Pons (tissue), 1 donor: ENCODE measurements at places on chromosomes 3 and 15.

GRCh38 chr3:179541596-179541995 is 21.1 kb upstream of the ACTL6A start:
- no peak for DNase-seq

DNA sequence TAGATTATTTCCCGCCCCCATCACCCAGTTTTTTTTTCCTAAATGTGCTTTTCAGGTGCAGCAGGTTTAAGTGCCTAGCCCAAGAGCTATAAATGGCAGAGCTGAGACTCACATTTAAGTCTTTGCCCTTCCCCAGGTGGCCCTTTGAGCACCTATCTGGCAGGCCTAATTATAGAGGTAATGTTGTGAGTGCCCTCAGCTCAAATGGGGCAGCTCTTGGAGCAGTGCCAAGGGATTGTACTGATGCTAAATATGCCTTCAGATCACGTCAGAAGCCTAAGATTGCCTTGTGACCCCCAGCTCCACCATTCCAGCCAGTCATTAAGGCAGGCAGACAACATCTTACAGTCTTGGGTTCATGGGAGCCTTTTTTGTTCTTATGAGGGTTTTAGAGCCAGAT is 159.5 kb downstream of the RPLP1 start:
- no peak for DNase-seq

- no peak for DNase-seq
Observed at GRCh38 chr15:93305306-93305705, 216.3 kb upstream of the RGMA start.

DNA sequence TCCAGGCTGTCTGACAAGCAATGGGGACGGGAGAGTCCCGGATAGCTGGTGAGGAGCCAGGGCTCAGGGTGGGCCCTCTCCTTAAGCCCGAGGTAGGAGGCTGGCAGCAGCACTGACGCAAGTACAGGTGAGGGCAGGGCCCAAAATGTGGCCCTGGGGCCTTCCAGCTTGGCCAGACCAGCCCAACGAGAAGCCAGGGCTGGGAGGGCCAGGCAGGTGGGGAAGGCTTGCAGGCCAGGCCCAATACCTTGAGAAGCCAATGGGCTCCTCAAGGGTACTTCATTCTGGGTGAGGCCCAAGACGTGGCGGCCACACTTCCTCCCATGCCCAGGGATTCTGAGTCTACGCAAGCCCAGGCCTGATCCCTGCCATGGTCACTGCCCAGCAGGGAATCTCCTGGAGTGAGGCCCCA is 37.2 kb downstream of the AMOTL2 start:
- no peak for DNase-seq

DNA sequence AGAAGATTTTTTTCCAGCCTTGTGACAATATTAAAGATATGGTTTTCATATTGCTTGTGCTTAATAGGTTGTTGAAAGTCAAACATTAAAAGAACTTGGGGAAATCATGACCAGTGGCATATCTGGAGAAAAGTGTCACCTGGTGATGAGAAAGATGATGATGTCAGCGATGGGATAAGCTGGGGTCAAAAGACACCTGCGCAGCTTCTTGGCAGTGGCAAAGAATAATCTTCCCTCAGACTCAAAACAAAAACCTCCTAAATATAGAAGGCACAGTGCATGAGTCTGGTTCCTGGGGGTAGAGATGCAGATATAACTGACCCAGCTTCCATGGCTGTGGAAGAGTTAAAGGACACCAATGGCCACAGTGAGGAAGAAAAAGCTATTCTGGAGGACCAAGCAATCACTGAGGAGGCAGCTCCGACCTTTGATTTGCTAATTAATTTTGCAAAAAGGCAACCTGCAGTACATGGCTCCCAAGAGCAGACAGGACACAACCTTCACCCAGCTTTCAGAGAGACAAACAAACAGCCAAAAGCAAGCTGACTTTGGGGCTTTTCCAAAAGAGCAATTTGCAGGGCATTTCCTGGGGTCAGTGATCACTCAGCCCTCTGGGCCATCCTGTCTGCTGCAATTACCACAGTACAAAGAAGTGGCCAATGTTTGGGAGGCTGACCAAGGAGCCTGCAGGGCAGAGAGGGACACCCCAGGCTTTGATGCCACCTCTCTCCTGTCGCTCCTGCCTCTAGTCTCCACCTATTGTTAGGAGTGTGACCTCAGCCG is 17.6 kb upstream of the SEMA5B start:
- DNase-seq, result no peak

DNA sequence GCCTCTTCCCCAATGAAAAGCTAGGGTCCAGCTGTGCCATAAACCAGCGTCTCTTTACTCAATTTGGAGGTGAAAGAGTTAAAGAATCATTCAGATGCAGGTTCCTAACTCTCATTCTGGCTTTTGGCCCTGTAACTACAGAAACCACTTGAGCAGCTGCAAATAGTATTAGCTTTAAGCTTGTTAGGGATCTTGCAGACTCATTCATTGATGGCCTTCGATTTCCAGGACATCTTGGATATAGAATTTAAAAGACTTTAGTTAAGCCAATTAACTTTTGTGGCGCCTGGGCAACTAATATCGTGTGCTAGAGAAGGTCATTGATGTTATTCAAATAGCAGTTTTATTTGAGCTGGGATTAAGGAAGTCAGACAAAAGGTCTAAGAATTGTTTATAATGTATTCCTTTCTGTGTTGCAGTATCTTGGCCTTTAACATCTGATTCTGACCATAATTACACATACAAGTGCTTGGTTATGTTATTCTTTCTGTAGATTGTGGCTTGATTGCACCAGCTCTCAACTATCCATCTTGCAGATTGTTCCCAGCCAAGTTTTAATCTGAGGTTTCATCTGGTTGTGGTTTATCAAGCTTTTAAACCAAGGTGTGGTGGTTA is 185.3 kb downstream of the CACNA2D3 start:
- DNase-seq, result no peak

- DNase-seq, result no peak
Observed at GRCh38 chr3:13003608-13004007, 69.6 kb downstream of the IQSEC1 start.

GRCh38 chr3:25441234-25441856 is 13.3 kb downstream of the RARB start:
- no peak for DNase-seq

DNA sequence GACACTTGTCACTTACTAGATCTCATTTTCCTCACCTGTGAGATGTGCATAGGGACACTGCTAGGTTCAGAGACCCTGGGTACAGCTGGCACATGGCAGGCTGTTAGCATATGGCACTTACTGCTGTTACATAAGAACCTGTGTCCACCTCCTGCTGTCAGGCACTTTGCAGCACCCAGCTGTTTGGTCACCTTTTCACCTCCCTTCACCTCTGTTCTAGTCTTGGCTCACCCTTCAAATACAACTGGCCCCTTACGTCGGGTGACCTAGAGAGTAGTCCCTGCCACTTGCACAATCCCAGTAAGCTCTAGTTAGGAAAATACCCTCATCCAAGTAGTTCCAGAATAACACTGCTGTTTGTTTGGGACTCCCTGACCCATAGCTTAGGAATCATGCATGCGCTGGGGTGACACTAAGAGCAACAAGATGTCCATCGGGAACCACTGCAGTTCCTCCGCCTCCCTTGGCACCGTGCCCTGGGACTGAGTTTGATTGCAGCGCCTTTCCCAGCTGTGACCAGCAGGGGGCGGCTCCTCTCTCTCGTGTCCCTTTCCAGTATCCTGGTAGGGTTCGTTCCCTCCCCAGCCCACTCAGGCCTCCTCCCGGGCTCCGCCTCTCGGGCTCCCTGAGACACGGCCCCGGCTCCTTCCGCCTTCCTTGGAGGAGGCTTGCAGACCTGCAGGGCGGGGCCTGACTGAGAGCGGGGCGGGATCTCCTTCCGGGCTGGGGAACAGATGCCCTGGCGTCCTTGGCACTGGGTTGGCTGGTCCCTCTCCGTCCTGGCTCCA is 78.6 kb downstream of the ABHD5 start:
- peak; percentile 85 for DNase-seq

DNA sequence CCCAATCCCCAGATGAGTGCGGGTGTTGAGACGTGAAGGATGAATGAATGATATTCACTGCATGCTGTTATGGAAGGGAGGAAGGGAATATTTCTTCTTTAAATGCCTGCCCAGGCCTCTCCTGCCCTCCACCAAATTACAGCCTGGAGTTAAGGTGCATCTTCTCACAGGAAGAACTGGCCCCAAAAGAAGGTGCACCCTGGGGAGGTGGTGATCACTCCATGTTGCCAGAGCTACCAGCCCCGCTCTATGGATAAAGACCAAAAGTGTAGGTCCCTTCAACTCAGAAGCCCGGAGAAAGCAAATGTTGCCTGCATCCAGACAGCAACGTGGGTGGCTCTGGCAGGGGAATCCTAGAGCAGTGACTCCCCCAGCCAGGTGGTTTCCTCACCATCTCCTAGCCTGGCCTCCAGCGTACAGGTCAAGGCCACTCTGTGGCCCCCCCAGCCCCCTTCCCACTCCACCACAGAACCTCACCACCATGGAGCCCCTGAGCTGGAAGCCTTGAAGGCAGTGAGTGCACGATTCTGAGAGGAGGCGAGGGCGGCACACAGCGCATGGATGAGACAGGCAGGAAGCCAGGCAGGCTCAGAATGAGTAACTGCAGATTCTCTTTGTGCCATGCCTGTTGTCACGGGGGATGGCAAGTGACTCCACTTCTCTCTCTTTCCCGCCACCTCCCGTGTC is 3.5 kb upstream of the VIPR1 start:
- DNase-seq, result no peak

- peak; percentile 68 for DNase-seq
Observed at GRCh38 chr3:181567311-181568075, 144.2 kb upstream of the SOX2 start.

- DNase-seq, result no peak
Observed at GRCh38 chr3:112355307-112355687, 22.3 kb downstream of the CD200 start.

DNA sequence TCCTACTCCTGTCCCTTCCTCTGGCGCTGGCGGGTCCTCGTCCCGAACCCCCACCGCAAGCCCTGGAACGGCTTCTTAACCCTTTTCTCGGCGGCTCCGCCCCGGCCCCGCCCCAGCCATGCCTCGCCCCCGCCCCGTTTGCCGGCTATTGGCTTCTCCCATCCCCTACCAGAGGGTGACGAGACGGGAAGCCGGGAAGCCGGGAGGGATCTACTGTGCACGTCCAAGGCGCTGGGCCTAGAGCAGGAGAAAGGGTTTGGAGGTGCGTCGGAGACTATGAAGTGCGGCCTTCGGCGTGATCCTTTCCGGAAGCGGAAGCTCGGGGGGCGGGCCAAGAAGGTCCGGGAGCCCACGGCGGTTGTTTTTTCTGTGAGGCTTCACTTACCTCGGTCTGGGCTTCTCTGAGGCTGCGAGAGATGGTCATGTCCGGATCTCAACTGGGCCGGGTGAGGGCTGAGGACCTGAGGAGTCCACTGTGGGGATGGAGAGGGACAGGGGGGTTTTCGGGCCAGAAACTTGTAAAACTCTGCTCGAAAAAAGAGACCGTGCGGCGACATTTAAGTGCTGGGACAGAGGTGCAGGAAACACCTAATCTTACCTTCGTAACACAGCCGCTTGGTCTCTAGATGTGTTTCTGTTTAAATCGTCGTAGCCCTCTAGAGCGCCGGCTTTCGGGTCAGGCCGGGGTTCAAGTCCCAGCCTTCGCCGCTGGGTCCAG is 21.4 kb downstream of the ROPN1B start:
- no peak for DNase-seq

GRCh38 chr3:11424277-11424676 is 152.1 kb downstream of the ATG7 start:
- DNase-seq, result no peak

DNA sequence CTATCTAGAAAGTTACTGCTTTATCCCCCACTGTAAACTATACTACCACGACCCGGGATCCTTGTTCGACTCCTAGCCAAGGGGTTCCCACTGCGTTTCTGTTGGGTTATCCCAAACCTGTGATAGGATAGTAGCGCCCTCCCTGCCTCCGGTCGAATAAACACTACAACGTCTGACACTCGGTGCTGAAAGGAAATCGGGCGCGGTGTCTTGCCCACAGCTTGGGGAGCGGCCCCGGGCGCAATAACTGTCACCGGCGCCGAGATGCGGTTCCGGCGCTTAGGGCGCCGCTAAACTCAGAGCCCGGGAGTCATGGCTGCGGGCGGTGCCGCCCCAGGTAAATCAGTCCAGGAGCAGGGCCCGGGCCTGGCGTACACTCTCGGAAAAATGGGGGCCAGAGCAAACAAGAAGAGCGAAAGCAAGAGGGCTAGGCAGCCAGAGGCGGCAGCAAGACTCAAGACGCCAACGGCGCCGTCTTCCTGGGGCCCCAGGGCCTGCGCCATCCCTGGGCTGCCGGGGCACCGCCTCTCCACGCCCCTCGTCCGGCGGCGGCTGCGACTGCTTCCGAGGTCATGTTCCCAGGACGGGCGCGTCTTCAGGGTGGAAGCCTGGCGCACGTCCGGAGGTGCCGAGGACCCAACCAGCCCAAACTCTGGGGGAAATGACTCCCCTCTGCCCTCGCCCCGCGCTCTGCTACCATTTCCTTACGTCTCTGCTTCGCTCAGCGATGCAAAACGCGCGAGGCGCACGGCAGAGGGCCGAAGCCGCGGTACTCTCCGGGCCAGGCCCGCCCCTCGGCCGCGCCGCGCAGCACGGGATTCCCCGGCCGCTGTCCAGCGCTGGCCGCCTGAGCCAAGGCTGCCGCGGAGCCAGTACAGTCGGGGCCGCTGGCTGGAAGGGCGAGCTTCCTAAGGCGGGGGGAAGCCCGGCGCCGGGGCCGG is at the start of gene DUT:
Gene DUT (plus strand): TSS at position 575 of the 941 bp plus-strand sequence. CDS start 87 bp downstream, at position 662.
- peak; percentile 69 for DNase-seq

GRCh38 chr3:122263058-122263457 is 62.0 kb upstream of the CSTA start:
- no peak for DNase-seq

DNA sequence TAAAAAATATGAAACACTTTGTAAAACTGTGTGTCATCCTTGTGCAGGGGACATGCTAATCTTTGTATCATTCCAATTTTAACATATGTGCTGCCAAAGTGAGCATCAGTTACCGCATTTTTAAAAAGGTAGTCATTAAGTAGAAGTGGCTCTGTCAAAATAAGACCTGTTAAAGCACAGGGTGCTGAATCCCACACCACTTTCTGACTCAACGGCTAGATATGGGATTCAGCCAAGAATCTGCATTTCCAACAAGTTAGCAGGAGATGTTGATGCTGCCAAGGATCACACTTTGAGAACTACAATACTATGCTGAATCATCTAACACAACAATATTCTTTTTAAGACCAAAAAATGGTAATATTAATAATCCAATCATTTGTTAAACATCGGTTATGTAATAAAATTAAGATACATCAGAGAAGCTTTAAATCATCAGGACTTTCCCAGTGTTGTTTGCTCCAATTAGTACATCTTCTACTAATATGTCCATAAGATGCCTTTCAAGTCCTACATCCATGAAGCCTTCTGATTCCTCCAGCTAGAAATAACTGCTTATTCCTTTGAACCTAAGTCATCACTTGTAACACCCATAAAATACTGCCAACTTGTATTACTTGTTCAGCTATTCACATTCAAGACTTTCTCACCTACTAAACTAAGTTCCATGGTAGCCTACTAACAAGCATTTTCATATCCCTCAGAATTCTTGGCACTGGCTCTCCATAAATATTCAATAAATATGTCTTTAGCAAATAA is 71.1 kb downstream of the TBL1XR1 start:
- no peak for DNase-seq

DNA sequence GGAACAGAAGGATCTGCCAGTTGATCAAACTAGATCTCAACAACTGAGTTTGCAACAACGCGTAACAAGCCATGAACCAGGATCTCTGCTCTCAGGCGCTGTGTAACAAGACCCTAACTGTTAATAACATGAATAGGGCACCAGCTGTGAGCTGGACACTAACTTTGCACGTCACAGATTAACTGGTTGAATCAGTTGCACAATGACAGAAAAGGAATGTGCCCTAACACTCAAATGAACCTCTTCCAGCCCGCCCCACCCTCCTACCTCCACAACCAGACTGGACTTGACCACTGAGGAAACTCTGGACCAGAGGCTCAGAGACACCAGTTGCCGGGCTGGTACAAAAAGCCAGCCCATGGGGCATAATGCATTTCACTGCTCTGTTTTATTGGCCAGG is 34.3 kb downstream of the MCF2L2 start:
- DNase-seq, result no peak
